ENCODE measurements at places on chromosomes 1 and 21.
A peak's percentile ranks its signal among the peaks of the same experiment; 100 is the strongest.

DNA sequence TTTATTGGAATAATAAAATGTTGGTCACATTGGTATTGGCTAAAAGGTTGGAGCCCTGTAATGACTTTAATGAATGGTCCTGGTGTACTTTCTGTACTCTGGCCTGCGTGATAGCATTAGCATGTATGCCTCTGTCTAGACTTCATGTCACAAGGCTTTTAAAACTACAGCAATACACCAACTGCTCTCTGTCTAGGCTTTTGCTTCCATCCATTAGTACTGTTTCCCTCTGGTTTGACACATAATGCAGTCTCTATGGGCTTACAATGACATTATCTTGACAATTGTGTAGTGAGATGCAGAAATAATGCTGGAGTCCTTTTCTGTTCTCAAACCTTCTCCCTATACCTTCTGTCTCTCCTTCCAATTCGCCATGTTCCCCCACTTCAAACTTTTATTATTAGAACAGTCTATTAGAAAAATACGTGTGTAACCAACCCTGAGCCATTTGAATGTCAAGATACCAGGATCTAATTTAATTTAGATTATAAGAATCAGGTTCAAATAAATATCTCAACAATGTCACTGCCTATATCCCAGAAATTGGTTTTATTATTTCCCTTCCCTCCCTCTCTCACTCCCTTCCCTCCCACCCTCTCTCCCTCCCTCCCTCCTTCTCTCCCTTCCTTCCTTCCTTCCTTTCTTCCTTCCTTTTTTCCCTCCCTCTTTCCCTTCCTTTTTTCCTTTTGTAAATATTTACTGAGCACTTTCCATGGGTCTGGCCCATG is 8.8 kb downstream of the C8A start:
- DNase-seq: no peak

DNA sequence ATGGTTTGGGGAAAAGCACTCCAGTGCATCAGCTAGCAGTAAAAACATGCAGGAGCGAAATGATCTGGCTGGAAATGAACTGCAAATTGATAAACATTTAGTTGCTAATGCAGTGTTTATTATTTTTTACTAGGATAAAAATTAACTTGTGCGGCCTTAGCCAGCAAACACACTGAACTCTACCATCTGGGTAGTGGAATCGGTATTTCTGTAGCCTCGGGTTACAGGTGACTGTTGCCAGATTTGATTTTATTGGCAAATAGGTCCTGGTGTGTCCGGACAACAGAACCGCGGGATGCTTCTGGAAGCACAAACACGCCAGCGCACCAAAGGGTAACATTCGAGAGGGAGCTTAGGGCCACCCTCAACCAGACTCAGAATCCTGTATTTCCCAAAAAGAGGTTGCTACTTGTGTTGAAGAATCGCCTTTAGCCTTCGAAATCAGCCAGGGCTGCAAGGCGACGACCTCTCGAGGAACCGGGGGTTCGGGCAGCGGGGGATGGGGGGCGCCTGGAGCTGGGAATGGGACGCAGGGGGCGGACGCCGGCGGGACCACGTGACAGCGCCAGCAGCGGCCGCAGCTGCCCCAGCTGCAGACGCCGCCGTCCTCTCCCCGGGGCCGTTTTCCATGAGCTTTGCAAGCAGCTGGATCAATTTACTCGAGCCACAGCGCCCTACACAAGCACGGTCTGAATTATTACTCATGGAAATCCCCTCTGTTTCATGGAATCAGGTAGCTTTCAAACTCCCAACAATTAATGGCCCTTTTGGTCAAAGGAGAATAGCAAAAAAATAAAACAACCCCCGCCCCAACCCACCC is 158.8 kb downstream of the TOMM20 start:
- peak; percentile 79 for DNase-seq

DNA sequence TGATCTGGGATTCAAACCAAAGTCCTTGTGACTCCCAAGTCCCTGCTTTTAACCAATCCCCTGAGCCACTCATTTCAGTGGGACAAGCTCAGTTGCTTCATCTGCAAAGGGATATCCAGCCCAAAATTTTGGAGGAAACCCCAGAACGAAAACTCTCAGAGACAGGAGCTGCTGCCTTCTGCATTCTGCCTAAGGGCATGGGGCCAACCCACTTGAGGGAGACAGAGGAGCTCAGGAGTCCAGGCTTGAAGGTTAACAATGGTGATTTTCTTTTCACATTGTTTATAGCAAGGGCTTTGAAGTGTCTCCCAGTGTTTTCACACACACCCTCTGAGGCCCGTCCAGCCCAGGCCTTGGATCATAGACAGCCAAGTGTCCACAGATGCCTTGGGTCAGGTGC is 148.1 kb upstream of the CTTNBP2NL start:
- DNase-seq: no peak

- DNase-seq: no peak
Measured at GRCh38 chr1:119653839-119654170, 5.7 kb upstream of the ZNF697 start.

DNA sequence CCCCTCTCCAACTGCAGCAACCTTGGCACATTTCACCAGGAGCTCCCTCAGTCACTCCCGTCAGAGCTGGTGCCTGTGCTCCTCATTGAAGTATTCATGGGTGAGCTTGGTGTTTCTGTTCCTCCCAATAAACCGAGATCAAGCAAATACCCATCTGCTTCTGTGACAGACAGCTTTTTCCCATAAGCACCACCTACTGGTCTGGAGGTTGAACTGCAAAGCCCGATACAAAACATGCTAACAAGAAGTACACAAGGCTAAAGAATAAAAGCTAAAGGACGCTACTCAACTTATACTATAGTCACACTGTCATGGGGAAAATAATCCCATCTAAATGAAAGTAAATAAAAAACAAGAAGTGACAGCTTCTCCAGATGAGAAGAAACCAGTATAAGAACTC is 111.9 kb upstream of the C21orf91 start:
- DNase-seq: no peak

GRCh38 chr1:228668553-228669241 is 66.6 kb upstream of the RHOU start:
- DNase-seq: no peak

- DNase-seq: no peak
Measured at GRCh38 chr1:206563367-206564207, 48.7 kb downstream of the EIF2D start.

- DNase-seq: no peak
Measured at GRCh38 chr1:2356911-2357845, 34.2 kb downstream of the MORN1 start.

DNA sequence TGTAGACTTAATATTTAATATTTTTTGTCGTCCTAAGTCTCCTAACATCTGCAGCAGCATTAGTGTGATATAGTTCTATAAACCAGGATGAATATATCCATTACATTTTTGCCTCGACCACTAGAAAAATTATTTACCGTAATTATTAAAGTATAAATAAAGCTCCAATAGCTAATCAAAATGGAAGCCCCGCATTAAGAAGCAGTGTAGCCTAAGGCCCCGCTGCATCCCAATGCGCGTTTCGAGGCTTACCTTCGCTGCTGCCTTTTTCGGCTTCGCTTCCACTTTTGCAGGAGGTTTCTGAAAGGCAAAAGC is 891 bp downstream of the HMGN1 start:
- no peak for DNase-seq

GRCh38 chr1:203214871-203215270 is 14.6 kb downstream of the CHIT1 start:
- no peak for DNase-seq

DNA sequence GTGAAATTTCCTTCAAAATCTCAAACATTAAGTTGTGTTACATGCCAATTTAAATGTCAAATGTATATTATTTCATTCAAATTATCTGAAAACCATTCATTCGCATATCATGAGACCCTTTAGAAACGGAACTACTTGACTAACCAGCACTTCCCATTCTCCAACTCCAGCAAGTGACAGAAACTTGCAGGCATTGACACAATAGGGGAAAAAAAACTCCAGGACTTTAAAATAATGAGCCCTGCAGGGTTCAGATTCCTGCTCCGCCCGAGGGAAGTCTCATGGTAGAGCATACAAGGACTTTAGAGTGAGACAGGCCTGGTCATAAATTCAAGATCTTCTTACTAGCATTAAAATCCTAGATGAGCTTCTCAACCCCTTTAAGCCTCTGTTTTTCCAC is 138.9 kb downstream of the NR5A2 start:
- DNase-seq: no peak

- DNase-seq: no peak
Measured at GRCh38 chr1:165116732-165117131, 239.8 kb downstream of the LMX1A start.
